ENCODE measurements at places on chromosomes 7 and 10. TPM values are rescaled to one million over a fixed set of nuclear protein-coding genes. Genes with fewer than 3 reads are reported as not detected.

OR2A5 gene
- not detected for polyA plus RNA-seq

HTRA1 gene
- polyA plus RNA-seq, result 145 TPM

CYP17A1 gene
- not detected for polyA plus RNA-seq

SPDYE2B gene
- not detected for polyA plus RNA-seq

EPDR1 gene
- 9.8 TPM for polyA plus RNA-seq

ZNF775 gene
- polyA plus RNA-seq, result 11.6 TPM

CCDC136 gene
- polyA plus RNA-seq, result 27.3 TPM

IDI2 gene
- polyA plus RNA-seq, result not detected

CDNF gene
- polyA plus RNA-seq, result 0.86 TPM

BHLHA15 gene
- not detected for polyA plus RNA-seq

OR6V1 gene
- polyA plus RNA-seq, result not detected

ITIH2 gene
- 0.20 TPM for polyA plus RNA-seq

TRIL gene
- 3.3 TPM for polyA plus RNA-seq

AUTS2 gene
- 13.4 TPM for polyA plus RNA-seq

SFRP4 gene
- 2.2 TPM for polyA plus RNA-seq

C7orf33 gene
- not detected for polyA plus RNA-seq

NEUROG3 gene
- polyA plus RNA-seq, result not detected

LOXL4 gene
- polyA plus RNA-seq, result 6.6 TPM

VGF gene
- 0.18 TPM for polyA plus RNA-seq

ASAH2 gene
- polyA plus RNA-seq, result 0.85 TPM

FAM25C gene
- not detected for polyA plus RNA-seq

RBM20 gene
- polyA plus RNA-seq, result 0.68 TPM

ADCY1 gene
- polyA plus RNA-seq, result 1.2 TPM

ZNF503 gene
- 31.1 TPM for polyA plus RNA-seq

C10orf67 gene
- polyA plus RNA-seq, result not detected

CTAGE8 gene
- 0.42 TPM for polyA plus RNA-seq
